ENCODE measurements at places on chromosomes 2 and 18. TPM values are rescaled to one million over a fixed set of nuclear protein-coding genes. Genes with fewer than 3 reads are reported as not detected.

Gene CABYR
- not detected for polyA plus RNA-seq

Gene TTN
- 0.58 TPM for polyA plus RNA-seq

Gene WDPCP
- 7.7 TPM for polyA plus RNA-seq

- H3K36me3 ChIP-seq: no peaks in the 10 kb centered on the region
- no peak for DNase-seq
- no peak overlapping the region for H3K4me3 ChIP-seq
- peaks cover 18% of the 10 kb centered on the region for H3K27me3 ChIP-seq
These were observed 23.4 kb downstream of the NR4A2 start for GRCh38 chr2:156309167-156309566.

- no peaks in the 10 kb centered on the region for H3K27me3 ChIP-seq
- no peak overlapping the region for H3K4me3 ChIP-seq
- H3K4me1 ChIP-seq: no peaks in the 10 kb centered on the region
- DNase-seq: no peak
- no peak overlapping the region for H3K27ac ChIP-seq
These were observed 15.9 kb downstream of the SCG2 start for GRCh38 chr2:223586261-223586660.

DNA sequence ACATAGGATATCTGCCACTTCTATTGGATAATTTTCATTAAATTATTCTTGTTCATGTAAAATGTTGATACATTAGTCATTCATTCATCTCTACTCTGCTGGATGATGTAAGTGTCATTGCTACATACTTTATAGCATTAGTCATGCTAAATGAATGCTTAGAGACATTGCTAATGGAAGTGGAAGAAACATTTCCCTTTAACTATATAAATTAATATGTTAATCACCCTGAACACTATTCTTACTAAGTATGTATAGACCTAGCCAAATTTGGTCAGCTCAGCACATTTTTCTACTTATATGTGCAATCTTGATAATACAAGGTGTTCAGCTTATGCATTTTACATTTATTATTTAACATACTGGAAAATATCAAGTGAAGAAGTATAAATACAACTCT lies 160.2 kb downstream of the DPP4 start:
- DNase-seq: no peak
- no peak overlapping the region for H3K4me3 ChIP-seq
- H3K36me3 ChIP-seq: no peaks in the 10 kb centered on the region
- H3K4me1 ChIP-seq: peaks cover 4% of the 10 kb centered on the region
- peaks cover 1% of the 10 kb centered on the region for H3K27me3 ChIP-seq

- H3K27me3 ChIP-seq: peaks cover 23% of the 10 kb centered on the region
- no peaks in the 10 kb centered on the region for H3K36me3 ChIP-seq
These were observed 505 bp downstream of the FOXI3 start for GRCh38 chr2:88451811-88452564.

GRCh38 chr2:180660881-180661685 lies 319.3 kb upstream of the UBE2E3 start:
- no peaks in the 10 kb centered on the region for H3K36me3 ChIP-seq
- H3K27me3 ChIP-seq: no peaks in the 10 kb centered on the region
- no peak for DNase-seq

Gene ERBB4
- polyA plus RNA-seq: not detected

- H3K27me3 ChIP-seq: no peaks in the 10 kb centered on the region
- no peak overlapping the region for H3K4me3 ChIP-seq
- DNase-seq: no peak
- no peak overlapping the region for H3K27ac ChIP-seq
These were observed 231.1 kb downstream of the LRP1B start for GRCh38 chr2:141899740-141900139.

DNA sequence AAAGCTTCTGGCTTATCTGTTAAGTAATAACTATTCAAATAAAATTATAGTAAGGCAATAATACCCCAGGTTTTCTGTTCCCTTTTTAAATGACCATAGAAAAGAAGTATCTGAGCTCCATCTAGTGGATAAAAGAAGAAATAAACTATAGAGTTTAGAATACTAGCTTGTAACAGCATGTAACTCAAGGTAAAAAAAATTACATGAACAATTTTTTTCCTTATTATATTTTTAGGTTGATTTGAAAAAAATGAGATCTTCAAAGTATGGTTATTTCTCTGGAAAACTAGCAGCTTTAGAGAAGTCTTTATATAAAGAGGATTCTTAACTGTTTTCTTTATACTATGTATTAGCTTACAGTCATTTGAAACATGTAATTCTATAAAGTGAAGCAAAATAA lies 58.1 kb downstream of the NCKAP1 start:
- H3K27me3 ChIP-seq: no peaks in the 10 kb centered on the region
- DNase-seq: peak; percentile 3
- no peaks in the 10 kb centered on the region for H3K4me1 ChIP-seq
- H3K4me3 ChIP-seq: no peak overlapping the region

Gene ZBTB14
- polyA plus RNA-seq: 14.3 TPM
